HT-29 (cell line): ENCODE measurements at places on chromosomes 1 and 21. TPM values are rescaled to one million over a fixed set of nuclear protein-coding genes. Genes with fewer than 3 reads are reported as not detected.

DNA sequence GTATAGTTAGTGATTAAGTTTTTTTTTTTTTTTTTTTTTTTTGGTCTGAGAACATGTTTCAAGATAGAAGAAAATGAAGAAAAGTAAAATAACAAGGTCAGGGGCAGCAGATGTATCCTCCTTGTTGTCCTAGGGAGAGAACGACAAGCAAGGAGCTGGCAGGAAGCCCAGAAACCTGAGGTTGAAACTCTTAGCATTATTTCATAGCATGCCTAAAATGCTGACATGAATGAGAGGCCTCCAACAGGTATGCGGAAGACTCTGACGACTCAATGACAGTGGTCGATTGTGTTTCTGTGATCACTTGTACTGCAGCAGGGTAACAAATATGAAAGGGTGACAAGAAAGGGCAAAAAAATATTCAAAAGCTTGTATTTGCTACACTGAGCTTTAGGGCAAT lies 415.9 kb downstream of the PLA2G4A start:
- DNase-seq = peak; percentile 19

DNA sequence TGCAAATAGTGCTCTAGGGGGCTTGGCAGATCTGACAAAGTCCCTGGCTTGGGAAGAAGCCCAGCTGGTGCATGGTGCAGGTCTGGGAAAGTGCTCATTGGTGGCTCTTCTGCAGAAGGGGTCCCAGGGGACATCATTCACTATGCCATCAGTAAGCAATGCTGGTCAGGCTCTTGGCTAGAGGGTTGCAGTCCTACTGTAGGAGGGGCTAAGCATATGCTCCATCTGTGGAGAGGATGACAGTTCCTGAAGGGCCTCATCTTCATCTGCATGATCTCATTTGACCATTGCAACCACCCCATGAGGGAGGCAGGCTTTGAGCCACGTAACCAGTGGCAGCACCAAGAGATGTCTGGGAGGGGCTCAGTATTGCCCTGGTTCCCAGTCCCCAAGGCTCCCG lies 31.5 kb upstream of the VASH2 start:
- DNase-seq = no peak

DNA sequence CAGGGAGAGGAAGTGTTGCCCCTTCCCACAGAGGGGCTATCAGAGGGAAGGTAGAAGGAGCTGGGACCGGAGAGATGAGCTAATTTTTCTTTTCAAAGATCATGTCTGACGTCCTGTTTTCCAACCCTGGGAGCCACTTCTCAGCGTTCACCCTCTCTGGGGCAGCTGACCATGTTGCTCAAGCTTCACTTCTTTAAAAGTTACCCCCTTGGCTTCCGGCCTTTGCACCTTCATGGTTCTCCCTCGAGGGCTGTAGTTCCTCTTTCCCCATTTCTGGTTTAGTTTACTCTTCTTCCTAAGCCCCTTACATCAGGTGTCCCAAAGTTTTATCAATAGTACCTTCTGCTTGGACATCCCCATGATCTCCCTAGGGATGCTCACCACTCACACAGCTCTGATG lies 23.8 kb upstream of the CSF1 start:
- DNase-seq = no peak

- no peak for DNase-seq
Measured at GRCh38 chr1:248862695-248862997, 3.8 kb upstream of the ZNF692 start.

DNA sequence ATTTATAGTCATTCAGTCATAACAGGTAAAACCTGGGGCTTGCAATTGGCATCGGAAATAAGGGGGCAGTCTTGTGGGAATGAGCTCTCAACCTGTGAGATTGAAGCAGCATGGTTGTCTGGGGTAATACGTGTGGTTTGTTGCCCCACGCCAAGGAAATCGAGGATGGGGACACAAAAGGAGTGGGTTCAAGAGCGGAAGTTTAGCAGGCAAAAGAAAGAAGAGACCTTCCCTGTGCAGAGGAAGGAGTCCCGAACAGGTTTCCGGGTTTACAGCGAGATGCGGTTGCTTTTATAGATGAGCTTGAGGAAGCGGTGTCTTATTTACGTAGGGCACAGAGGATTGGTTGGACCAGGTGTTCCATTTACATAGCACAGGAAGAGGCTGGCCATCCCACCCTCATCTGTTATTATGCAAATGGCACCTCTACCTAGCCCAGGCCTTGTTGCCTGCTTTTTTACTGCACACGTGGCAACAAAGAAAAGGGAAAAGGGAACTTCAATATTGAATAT lies 37.3 kb downstream of the IFNAR1 start:
- DNase-seq = no peak

DNA sequence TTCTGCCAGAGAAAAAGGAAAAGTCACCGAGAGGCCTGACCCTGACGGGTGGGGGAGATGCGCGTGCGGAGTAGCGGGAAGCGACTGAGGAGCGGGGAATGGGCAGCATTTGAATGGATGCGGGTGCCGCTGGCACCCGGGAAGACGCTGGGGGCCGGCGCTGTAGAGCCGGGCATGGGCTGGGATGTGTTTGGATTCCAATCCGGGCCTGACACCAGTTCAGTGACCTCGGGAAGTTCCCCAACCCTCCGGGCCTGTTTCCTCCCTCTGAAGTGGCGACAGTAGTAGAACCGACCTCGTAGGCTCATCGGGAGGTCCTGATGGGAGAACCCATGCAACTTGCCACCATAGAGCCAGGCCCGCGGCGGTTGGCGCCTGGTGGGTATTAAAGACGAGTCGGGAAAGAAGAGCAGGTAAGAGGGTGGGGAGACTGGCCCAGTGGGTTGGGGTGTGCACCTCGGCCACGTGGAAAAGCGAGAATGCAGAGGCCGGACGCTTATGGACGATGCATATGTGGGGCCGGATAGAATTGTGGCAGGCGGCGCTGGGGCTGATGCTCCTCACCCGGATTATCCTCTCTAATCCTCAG lies 642 bp upstream of the SLC16A1 start:
- DNase-seq = no peak

DNA sequence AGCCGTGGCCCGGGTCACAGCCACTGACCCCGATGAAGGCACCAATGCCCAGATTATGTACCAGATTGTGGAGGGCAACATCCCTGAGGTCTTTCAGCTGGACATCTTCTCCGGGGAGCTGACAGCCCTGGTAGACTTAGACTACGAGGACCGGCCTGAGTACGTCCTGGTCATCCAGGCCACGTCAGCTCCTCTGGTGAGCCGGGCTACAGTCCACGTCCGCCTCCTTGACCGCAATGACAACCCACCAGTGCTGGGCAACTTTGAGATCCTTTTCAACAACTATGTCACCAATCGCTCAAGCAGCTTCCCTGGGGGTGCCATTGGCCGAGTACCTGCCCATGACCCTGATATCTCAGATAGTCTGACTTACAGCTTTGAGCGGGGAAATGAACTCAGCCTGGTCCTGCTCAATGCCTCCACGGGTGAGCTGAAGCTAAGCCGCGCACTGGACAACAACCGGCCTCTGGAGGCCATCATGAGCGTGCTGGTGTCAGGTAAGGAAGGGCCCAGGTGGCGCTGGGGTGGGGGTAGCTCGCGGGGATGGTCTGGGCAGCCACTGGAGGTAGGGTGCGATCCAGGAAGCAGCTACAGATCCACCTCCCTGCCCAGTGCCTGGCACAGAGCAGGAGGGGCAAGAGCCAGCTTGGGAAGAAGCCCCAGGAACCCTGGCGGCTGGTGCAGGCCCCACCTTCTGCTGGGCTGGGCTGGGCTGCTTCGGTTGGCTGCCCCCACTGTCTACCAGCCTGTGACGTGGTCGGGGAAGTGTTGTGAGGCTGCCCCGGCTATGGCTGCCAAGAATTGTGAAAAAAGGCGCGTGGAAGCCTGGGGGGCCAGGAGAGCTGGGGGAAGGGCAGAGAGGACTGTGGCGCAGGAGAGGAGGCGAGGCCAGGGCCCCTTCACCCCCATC lies 3.8 kb downstream of the CELSR2 start:
- DNase-seq = no peak

DNA sequence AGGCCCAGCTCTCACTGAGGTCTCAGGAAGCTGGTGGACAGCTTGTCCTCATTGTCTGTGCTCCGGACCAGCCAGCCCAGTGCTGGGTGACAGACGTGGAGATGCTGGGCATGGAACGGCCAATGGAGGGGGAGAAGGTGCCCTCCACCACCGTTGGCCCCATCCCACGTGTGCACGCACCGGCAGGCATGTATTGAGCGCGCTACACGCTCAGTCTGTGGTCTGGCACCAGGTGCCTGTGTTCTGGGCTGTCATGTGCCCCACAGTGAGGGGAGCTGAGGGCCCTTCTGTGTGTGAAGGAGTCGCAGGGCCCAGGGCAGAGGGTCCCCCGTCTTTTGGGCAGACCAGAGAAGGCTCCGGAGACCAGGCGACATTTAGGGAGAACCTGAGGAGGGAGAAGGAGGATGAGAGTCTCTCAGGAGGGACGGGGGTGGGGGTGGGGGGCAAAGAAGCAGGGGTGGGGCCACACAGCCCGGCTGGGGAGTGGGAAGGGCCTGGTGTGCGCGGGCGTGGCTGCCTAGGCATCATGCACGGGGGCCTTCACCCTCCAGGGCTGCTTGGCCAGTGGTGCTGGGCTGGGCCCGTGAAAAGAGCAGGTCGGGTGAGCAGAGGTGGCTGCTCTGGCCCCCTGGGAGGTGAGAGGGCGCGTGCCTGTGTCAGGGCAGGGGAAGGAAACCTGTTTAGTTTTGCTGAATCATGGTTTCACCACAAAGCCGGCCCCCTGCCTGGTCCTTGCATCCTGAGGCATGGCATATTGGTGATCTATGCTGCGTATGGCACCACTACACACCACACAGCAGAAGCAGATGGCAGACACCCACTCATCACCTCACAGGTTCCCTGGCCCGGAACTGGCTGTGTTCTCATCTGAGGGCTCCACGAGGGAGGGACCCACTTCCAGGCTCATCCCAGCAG lies 86.7 kb upstream of the TTC34 start:
- DNase-seq = no peak

DNA sequence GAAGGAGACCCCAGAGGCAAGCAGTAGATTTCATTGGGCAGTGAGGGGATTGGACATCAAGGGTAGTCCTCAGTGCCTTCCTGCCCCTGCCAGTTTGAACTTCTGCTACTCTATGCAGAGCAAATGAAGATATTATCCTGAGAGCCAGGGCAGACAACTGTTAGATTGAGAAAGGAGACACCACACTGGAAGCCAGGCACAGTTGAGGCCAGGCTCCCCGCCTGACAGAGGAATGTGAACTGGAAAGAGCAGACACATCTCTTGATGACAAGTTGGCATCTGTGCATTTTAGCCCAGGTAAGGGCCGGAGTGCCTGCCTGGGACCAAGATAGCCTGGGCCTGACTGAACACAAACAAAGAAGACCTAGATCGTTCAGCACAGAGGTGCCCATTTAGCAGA lies 16.0 kb downstream of the SH3BGR start:
- DNase-seq = no peak

DNA sequence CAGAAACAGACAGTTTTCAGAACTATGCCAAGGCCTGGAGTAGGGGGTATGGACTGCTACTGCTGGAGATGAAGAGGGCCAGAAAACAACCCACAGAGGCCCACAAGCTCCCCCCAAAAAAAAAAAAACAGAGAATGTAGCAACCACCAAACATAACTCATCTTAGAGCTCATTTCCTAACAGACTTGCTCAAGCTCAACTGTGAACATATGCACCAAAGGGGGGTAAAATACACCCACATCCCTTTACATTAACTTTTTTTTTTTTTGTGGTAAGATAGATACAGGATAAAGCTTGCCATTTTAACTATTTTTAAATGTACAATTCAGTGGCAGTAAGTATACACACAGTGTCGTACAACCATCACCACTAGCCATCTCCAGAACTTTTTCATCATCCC lies 36.0 kb downstream of the SEC16B start:
- DNase-seq = no peak

GRCh38 chr1:231093156-231093922 lies 53.3 kb upstream of the FAM89A start:
- peak; percentile 22 for DNase-seq

- peak; percentile 89 for DNase-seq
Measured at GRCh38 chr1:31701091-31701736, 2.6 kb downstream of the COL16A1 start.

DNA sequence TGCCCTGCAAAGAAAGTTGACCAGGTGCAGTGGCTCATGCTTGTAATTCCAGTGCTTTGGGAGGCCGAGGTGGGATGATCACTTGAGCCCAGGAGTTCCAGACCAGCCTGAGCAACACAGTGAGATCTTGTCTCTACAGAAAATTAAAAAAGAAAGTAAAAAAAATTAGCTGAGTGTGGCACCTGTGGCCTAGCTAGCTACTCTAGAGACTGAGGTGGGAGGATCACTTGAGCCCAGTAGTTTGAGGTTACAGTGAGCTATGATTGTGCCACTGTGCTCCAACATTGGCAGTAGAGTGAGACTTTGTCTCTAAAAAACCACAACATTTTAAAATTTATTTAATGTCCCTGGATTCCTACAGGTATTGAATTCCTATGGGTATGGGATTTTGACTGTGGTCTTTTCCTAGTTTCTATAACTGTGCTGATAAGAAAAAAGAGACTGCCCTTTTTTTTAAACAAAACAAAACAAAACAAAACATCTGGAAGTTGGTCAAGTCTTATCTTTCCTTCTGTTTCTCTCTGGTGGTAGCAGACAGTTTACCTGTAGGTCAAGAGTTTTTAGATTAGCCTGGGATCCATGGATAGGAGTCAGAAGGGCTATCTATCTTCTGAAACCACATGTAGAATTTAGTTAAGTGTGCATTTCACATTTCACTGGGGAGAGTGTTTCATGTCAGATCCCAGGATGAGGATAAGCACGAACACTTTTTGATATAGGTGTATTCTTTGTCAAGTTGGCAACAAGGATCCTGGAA lies 18.8 kb downstream of the UCK2 start:
- DNase-seq = no peak

Gene CENPF
- total RNA-seq = 25.6 and 33.1 TPM in 2 replicates

Gene NHLH1
- total RNA-seq = not detected in 2 replicates

Gene RASSF5
- total RNA-seq = 7.9 and 8.8 TPM in 2 replicates

Gene SPATA21
- not detected in 2 replicates for total RNA-seq

Gene S100A2
- total RNA-seq = 17.9 and 26.4 TPM in 2 replicates

Gene SIM2
- total RNA-seq = 9.9 and 11.4 TPM in 2 replicates

Gene MYOG
- not detected in 2 replicates for total RNA-seq
